ENCODE measurements at places on chromosomes 7 and 10. TPM values are rescaled to one million over a fixed set of nuclear protein-coding genes. Genes with fewer than 3 reads are reported as not detected.

GRCh38 chr7:1466524-1467271 is 7.4 kb upstream of the MICALL2 start:
- no peak for DNase-seq

ASZ1 gene
- not detected for total RNA-seq

ITGB1 gene
- 102 TPM for total RNA-seq

- DNase-seq, result no peak
Observed at GRCh38 chr10:15684768-15685167, 35.0 kb downstream of the ITGA8 start.

DNA sequence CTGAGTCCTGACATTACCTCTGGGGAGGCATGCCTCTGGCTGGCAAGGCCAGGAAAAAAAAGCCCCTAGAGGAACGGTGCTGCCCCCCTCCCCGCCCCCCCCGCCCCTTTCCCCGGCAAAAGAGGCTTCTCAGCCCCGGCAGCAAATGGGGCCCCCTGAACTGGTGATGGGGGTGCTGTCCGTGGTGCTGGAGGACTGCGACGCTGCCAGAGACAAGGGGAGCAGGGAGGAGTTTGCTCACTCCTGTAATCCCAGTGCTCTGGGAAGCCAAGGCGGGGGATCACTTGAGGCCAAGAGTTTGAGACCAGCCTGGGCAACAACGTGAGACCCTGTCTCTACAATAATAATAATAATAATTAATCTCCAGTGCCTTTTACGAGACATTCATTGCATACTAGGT is 23.7 kb downstream of the SRRM3 start:
- DNase-seq, result peak; percentile 46

ELFN1 gene
- total RNA-seq, result 2.6 TPM

ATG9B gene
- total RNA-seq, result 1.6 TPM

DNA sequence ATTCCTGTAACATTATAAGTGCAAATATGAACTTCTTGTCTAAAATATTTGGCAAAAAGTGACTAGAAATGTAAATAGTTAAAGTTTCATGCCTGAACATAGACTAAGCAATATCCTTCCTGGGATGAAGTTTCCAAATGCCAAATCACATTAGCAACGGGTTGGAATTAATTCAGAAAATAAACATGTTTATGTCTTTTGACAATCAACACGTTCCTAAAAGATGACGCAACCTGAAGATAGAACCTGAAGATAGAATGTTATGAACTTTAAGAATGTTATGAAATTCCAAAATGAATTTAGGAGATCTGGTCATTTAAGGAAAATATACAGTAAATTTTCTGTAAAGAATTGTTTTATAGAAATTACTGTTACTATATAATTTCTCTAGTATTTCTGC is 9.2 kb downstream of the LAMB4 start:
- DNase-seq, result no peak

- no peak for DNase-seq
Observed at GRCh38 chr7:131905471-131905973, 349.1 kb upstream of the PODXL start.

DNA sequence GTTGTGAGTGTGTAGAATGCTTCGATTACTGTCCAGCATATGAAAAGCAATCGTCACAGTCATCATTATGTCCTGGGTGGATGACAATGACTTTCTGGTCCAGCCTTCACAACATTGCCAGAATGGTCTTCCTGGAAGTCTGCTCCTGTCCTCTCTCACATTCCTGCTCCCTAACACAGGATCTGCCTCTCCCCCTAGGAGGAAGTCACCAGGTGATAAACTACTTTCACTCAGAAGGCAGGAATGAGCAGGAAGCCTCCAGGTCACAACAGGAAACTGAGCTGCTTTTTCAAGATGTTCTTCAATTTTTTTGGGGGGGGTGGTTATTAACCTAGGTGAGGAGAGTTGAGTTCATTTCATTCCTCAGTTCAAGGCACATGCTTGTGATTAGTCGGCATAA is 13.6 kb upstream of the GPNMB start:
- no peak for DNase-seq

- DNase-seq, result no peak
Observed at GRCh38 chr10:46220872-46221538, 65.8 kb upstream of the ANTXRL start.

GRCh38 chr10:78846760-78847159 is 222.0 kb upstream of the ZMIZ1 start:
- DNase-seq, result no peak

- DNase-seq, result no peak
Observed at GRCh38 chr7:123499211-123499970, 35.0 kb downstream of the IQUB start.

CCL26 gene
- total RNA-seq, result 0.14 TPM

All from thymus (tissue), 14 donors.